ENCODE measurements at places on chromosomes 2 and 18.

DNA sequence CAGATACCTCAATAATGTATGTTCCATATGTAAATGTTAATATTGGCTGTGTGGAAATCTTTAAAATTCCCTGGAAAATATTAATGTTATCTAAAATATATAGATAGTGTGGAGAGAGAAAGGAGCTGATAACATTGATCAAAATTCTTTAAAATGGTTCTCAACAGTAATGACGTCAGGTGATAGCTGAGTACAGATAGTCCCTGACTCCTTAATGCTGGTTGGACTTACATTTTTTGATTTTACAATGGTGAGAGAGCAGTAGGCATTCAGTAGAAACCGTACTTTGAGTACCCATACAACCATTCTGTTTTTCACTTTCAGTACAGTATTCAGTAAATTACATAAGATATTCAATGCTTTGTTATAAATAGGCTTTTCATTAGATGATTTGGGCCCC is 146.6 kb downstream of the GALNT3 start:
- DNase-seq = no peak

- no peak for DNase-seq
Measured at GRCh38 chr2:205390866-205391265, 291.4 kb upstream of the NRP2 start.

GRCh38 chr2:30250421-30250820 is 19.1 kb downstream of the LBH start:
- no peak for DNase-seq

GRCh38 chr2:214816008-214816533 is 6.6 kb upstream of the BARD1 start:
- DNase-seq = no peak

DNA sequence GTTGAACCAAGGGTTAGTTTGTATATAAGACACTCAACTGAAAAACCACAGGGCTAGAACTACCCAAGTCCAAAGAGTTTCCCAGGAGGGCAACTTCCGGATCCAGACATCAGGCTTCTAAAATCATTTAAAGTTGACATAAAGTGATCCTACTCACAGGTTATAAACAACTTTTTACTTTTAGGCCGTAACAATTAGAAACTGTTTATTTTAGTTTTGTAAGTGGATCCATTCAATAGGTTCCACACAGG is 454.6 kb downstream of the MEIS1 start:
- DNase-seq = no peak

DNA sequence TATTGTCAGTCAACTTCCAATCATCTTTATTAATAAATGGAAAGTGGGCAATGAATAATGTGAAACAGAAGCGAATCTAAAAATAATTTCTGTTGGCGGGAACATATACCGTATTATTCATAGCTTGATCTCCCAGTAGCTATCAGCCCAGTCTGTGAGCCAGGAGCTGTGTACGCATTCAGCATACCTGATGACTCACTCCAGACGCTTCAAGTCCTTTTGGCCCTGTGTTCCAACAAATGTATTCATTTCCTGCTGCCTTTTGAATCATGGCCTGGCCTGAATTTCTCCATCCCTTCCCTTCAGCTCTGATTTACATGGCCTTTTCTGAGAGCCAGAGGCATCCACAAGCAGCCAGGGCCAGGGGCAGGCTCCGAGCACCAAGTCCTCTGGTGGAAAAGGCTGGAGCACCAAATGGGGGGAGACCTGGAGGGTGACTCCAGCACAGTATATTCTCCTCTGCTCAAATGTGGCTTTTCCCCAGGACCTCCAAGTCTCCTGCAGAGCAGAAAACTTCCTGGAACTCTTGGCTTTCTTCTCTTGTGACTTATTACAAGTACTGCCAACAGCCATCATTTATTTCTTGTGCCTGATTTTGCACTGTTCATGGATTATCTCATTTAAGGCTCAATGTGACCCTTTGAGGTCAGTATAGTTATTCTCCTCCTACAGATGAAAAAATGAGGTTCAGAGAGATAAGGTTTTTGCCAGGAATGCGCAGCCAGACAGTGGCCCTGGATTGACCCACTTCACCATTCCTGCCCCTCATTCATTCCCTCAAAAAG is 108.7 kb downstream of the EN1 start:
- no peak for DNase-seq

DNA sequence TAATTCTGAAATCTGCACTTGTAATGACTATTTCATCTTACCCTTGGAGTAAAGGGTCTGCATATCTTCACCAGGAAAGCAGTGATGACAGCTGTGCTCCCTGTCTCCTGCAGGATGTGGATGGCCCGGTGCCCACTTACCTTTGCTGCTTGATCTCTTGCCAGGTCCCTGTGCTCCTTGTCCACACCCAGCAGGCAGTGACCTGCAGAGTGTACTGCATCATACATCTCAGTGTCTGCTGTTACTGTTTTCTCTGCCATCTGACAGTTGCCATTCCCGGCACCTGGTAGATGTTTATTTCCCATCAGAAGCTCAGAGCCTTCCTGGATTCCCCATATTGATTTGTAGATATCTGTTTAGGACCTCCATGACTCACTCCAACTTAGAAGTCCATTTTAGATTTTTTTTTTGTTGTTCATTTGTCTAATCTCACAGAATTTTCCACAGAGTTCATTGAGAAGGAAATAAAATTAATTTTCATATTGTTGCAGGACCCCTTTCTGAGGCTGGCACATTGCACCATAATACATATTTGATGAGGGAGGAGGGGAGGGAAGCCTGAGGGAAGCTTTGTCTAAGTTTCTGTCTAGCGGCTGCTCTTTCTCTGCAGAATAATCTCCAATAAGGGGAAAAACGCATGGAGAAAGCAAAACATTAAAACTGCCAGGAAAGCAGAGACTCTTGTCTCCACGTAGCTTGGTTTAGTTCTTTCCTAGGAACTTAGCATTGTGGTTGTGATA is 697.5 kb upstream of the RAB6C start:
- DNase-seq = no peak

GRCh38 chr2:186126181-186126580 is 359.9 kb upstream of the ZC3H15 start:
- DNase-seq = no peak

DNA sequence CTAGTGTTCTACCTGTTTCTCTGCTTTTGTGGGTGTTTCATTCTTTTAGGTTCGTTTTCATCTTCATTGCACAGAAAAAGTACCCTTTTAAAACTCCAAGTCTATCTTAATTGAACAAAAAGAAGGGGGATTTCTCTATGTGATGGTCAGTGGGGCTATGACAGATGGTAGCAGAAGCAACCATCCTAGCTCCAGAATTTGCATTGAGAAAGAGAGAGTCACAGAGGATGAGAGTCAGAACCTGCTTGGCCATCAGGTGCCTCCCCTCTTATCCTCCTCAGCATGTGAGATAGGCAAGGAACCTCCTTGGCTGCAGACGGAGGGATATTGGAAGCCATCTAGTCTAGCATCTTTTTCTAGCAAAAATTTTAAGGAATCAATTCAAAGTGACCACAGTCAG is 398.0 kb upstream of the DCC start:
- no peak for DNase-seq

DNA sequence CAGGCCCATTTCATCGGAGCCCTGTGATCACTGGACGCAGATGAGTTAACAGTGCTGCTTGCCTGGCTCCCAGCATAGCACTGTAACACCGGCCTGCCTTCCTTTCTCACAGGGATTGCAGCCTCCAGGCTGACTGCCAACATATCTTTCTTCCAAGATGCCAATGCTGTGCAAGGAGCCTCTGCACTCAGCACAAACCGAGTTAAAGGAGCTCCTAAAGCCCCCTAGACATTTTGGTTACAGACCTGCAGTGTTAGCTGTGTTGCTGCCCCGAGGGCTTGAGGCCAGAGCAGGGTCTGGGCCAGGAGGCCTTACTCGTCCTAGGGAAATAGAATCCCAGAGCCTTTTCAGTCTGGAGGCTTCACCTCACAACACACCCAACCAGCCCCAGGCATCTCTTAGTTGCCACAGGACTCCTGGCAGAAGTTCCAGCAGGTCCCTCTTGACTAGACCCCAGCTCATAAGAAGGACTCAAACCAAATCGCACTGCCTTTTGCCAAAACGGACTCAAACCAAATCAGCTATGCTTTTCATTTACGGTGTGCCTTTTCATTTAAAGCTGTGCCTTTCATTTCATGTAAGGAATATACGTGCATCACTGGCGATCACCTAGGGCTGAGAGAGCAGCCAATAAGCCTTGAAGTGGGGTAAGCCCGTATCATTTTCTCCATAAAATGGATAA is 58.4 kb upstream of the EML4 start:
- DNase-seq = no peak
